ENCODE measurements at places on chromosomes 2 and 18. TPM values are rescaled to one million over a fixed set of nuclear protein-coding genes. Genes with fewer than 3 reads are reported as not detected.

- DNase-seq, result no peak
Observed at GRCh38 chr18:75140296-75140695, 68.6 kb downstream of the PTGR3 start.

DNA sequence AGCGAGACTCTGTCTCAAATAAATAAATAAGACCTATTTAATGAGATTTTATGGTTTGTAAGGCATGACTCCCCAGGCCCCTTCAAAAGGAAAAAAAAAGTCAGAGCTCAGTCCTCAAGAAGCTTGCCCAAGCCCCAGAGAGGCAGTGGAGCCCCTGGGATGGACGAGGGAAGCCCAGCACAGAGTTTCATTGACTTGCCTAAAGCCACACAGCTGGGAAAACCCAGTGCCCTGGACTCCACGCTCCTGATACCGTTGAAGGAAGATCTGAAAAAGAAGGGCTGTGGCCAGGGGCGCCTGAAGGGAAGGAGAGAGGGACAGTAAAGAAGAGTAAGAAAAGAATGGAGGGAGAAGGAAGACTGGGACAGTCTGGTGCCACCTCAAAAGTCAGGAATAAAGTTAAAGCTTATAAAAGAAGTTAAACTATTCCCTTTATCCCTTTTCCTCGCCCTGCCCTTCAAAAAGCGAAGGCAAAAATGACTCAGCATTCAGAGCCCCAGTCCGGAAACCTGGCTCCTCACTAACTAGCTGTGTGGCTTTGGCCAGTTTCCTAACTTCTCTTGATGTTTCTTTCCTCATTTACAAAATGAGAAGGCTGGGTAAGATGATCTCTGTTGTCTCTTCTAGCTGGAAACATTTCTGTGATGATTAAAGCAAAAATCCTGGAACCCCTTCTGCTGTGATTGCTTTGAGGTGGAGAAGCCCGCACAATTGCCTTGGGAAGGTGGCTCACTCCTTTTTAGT, 46.7 kb downstream of the LYPD1 start:
- no peak for DNase-seq

GRCh38 chr2:74834792-74835755, 1.1 kb downstream of the HK2 start:
- DNase-seq, result peak; percentile 35

- no peak for DNase-seq
Observed at GRCh38 chr2:8525236-8525581, 156.6 kb upstream of the ID2 start.

- peak; percentile 36 for DNase-seq
Observed at GRCh38 chr2:11669454-11670291, at the start of gene NTSR2. Gene NTSR2 (minus strand): TSS chr2:11670195. CDS start chr2:11670129, 66 bp downstream.

- DNase-seq, result no peak
Observed at GRCh38 chr2:142218471-142218870, 87.7 kb upstream of the LRP1B start.

DNA sequence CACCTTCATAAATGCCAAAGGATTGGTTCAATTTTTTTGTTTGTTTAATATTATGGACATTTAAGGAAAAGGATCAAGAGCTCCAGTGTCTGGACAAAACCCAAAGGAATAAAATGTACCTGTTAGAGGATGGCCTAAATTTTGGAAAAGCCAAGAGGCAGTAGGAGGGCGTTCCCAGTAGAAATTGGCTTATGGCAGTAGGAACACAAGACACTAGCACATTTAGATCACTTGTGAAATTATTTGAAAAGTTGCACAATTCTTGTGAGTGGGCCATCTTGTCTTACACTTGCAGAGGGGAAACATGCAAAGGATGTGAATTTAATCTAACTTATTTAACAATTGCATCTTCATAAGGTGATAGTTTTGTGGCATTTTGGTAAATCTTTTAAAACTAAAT, 3.2 kb downstream of the BZW1 start:
- no peak for DNase-seq

Gene STK11IP
- 39.0 TPM for polyA plus RNA-seq

Gene SP140
- 0.55 TPM for polyA plus RNA-seq

Gene FAP
- polyA plus RNA-seq, result 10.9 TPM

Measured in left renal pelvis (tissue), 4 donors.